Activated CD4-positive, CD25-positive, alpha-beta regulatory T cell treated with anti-CD3 and anti-CD28 coated beads, Interleukin-2, amount 50 U/mL, for 16 hours (primary cell): ENCODE measurements at places on chromosomes 3 and 15.

- no peak for DNase-seq
Observed at GRCh38 chr3:171172070-171172469, 145.6 kb upstream of the SLC2A2 start.

DNA sequence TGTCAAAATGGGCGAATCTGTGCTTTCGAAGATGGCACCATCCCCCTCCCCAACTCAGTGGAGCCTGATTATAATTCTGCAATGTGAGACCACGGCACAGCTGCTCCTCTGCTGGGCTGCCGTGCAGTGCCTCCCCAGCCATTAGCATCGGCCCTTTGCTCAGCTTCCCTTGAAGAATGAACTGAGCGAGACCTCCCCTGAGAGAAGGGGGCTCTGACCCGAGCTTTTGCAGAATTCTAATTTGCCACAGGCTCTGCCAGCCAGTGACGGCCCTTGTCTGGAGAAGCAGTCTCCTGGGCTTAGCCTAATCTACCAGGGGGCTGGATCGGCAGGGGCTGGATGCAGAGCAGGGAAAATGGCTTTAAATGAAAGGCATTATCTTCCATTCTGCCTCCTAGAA, 57.2 kb downstream of the GLDN start:
- no peak for DNase-seq

GRCh38 chr3:147318900-147319299, 87.4 kb downstream of the ZIC4 start:
- DNase-seq = no peak

DNA sequence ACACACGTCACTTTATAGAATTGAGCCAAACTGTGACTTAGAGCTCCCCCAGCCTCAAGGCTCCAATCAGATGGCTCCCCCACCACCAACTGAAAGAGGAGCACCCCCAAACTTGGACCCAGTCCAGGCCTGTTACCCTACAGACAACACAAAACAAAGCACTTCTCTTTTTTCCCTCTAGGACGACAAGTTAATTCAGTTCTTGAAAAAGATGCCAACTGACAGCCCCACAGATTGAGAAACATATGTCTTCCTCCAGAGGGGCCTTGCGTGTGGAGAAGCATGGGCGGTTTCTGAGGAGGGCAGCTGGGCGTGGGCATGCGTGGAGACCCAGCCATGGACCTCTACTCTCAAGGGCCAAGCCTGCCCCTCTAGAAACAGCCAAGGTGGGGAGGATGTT, 229.5 kb downstream of the SHQ1 start:
- no peak for DNase-seq

- DNase-seq = no peak
Observed at GRCh38 chr3:187072102-187072501, 67.2 kb downstream of the RPL39L start.

GRCh38 chr3:18124501-18124900, 300.6 kb downstream of the SATB1 start:
- no peak for DNase-seq

GRCh38 chr3:56970461-56970879, 90.0 kb upstream of the SPATA12 start:
- no peak for DNase-seq

- no peak for DNase-seq
Observed at GRCh38 chr15:68428431-68428940, 3.5 kb downstream of the ITGA11 start.

- DNase-seq = no peak
Observed at GRCh38 chr3:149575213-149575960, 82.4 kb downstream of the WWTR1 start.

DNA sequence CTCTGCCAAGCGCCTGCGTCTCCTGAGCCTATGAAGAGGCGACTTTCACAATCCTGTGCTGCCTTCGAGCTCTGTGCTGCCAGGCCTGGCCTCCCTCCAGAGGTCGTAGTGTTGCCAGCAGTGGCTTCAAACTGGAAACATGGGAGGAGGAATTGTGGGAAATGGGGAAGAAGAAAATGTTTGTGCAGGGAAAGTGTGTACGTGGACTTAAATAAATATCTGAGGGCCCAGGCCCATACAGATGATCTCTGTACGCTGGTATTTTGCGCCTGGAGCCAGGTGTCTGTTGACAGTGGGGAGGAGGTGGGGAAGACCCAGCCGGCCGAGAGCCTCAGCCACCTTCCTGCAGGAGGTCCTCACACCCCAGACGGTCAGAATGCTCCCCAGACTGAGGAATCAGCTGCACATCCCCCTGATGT, 44.6 kb downstream of the ZBTB38 start:
- no peak for DNase-seq

- no peak for DNase-seq
Observed at GRCh38 chr3:38004415-38005075, 14.0 kb downstream of the VILL start.

GRCh38 chr15:66564136-66565041, 1.4 kb downstream of the LCTL start:
- DNase-seq = no peak

GRCh38 chr3:183158551-183159006, 4.0 kb downstream of the LAMP3 start:
- no peak for DNase-seq

DNA sequence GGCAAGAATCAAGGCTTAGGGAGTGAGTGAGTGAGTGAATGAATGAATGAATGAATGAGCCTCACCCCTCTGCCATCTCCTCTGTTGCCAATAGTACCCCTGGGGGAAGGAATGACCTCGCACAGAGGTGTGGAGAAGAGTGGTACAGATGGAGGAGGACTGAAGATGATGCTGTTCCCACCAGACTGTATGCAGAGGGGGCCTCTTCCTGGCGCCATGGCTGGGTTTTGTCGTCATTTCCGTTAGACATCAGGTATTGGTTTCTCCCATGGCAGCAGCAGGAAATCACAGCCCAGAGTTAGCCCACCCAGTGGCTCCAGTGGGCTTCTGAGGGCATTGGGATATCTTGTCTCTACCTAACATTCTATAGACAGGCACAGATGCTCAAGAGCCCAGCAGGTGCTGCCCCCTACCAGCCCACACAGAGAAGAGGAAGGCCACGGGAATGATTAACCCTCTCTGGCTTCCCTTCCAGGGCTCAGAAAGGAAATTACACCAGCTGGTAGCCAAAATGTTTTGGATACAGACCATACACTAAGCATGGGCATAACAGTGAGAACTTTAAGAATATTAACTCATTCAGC, 109.8 kb upstream of the SLC6A11 start:
- DNase-seq = no peak

DNA sequence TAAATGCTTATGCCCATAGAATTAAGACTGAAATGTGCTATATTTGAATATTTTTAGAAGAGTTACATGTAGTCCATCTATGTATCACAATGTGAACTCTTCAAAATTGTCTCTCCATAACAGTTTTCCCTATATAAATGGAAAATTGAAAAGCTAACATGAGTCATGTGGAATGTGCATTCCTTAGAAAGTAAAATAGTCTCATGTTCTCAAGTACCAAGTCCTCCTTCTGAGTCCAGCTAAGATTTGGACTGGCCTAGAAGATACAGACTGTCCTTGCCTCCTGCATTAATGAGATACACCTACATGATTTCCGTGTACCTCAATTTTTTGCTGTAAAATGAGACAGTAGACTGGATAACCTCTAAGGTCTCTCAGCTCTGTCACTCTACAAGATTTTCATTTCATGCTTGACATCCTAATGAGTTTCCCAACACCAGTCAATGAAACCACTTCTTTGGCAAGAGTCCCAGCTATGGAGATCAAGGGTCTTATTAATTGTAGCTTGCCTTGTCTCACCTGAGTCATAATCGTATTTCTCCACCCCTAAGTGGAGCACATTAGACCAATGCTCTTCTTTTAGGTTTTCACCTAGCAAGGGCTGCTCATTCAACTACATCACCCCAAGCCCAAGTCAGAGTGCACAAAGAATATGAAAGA, 350.6 kb upstream of the IL12A start:
- no peak for DNase-seq
